ENCODE measurements at places on chromosomes 1 and 21. TPM values are rescaled to one million over a fixed set of nuclear protein-coding genes. Genes with fewer than 3 reads are reported as not detected.

Gene GJA5
- polyA plus RNA-seq = 16.2 TPM

GRCh38 chr21:25350056-25350455 is 257.2 kb downstream of the MRPL39 start:
- no peak for DNase-seq

DNA sequence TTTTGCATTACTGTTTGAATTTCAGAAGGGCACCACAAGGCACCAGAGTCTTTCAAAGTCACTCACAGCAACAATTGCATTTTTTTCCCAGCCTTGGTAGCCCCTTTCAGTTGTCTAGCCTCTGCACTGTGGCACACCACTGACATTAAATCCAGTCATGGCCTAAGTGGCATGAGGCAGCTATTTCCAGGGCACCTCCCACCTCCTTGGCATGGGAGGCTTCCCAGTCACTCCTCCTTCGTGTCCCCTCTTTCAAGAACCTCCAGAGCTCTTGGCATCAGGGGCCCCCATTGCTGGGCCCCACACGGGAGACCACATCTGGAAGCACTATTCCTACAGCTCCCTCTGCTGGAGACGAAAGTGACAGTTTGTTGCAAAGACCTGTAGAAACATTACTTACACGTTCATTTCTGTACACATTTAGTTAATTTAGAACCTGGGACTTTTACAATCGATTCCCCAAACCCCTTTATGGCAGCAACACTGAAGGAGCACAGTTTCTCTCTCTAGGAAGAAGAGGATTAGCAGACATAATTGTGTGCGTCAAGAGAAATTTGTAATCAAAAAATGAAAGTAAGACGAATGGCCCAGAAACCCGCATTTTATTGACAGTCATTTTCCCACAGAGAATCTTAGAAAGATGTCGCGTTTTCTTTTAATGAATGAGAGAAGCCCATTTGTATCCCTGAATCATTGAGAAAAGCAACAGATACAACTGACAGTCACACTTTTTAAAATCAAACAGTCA is 5.7 kb upstream of the CHD5 start:
- no peak for DNase-seq

DNA sequence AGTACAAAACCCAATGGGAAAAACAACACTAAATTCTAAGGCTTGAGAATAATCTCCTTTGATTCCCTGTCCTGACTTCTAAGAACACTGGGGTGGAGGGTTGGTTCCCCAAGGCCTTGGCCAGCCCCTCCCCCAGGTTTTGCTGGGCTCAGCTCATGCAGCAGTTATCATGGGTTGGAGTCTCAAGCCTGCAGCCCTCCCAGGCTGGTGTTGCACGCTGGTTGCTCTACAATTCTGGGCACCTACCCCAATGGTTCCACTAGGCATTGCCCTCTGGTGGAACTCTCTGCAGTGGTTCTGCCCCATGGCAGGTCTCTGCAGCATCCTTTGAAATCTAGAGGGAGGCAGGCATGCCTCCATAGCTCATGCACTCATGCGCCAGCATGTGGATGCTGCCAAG is 184.4 kb upstream of the PALMD start:
- no peak for DNase-seq

Gene F5
- 5.2 TPM for polyA plus RNA-seq

DNA sequence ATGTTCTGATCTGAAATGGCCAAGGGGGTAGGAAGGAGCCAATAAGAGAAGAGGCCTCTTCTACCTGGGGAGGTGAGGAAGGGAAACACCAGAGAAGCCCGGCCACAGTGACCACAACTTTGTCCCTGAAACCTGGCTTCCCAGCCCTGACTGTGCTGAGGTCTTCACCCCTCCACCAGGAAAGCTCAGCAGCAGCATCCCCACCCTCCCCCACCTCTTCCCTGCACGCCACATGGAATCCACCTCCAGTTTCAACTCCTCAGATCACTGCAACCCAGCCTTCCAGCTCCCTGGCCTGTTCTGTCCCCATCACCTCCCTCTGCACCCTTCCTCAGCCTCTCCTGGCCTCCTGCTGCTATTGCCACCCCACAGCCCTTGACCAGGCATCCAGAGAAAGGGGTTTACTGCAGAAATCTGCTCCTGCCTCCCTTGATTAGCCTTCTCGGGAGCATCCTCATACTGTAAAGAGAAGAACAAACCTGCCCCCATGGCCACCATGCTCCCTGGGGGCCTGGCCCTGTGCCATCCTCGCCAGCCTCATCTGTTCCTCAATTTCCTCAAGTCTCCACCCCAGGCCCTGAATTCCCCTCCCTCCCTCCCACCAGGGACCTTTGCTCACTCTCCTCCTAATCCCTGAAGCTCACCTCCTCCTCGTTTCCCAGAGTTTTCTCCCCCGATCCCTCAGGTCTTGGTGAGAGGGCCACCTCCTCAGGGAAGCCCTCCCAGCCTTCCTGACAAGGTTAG is 450.9 kb downstream of the MATN1 start:
- no peak for DNase-seq

- DNase-seq = no peak
Measured at GRCh38 chr1:98102345-98103030, 181.7 kb upstream of the DPYD start.

Gene KCNK1
- 5.9 TPM for polyA plus RNA-seq

DNA sequence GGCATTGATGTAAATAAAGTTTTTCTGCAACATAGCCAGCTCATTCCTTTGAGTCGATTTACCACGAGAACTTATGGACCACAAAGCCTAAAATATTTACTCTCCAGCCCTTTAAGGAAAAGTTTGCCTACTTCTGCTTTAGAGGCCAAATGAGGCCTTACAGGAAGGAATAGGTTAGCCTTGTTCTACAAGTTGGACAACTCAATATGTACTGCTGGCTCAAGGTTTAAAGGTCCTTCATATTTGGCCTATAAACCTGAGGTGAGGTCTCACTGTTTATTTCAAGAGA is 144.5 kb upstream of the DNAH14 start:
- DNase-seq = no peak

Gene RAB25
- 47.6 TPM for polyA plus RNA-seq

DNA sequence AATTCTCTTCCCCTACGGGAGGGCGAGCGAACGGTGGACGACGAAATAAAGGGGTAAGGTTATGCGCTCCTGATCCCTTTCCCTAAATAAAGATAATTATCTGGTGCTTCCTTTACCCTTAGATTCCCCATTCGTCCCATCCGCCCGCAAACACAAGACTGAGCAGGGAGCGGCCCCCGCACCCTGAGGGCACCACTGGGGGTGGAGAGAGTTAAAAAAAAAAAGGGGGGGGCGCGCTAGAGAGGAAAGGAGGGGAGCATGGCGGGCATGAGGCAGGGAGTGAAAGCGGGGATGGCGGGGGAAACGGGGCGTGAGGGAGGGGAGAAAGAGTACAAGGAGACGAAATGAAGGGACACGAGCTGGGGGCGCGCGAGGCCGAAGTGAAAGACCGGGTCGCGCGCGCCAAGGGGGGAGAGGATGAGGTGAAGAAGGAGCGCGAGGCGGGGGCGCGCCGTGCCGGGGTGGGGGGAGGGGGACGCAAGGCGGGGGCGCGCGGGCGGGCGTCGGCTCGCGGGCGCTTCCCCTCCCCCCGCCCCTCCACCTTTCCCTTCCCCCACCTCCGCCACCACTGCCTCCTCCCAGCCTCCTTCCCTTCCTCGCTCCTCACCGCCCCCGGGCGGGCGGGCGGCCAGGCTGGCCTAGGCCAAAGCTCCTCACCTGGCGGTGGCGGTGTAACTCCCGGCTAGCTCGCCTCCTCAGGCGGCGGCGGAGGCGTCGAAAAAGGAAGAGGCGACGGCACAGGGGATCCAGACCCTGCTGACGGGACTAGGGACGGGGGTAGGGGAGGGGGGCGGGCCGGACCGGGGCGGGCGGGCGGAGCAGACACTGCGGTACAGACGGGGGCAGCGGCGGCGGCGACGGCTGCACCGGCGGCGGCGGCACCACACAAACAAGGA is 448 bp downstream of the GATAD2B start:
- no peak for DNase-seq

Gene IRF6
- polyA plus RNA-seq = 15.8 TPM

GRCh38 chr1:152972196-152972886 is 1.9 kb downstream of the SPRR4 start:
- DNase-seq = no peak

GRCh38 chr1:213003256-213003655 is 12.4 kb downstream of the ANGEL2 start:
- no peak for DNase-seq

DNA sequence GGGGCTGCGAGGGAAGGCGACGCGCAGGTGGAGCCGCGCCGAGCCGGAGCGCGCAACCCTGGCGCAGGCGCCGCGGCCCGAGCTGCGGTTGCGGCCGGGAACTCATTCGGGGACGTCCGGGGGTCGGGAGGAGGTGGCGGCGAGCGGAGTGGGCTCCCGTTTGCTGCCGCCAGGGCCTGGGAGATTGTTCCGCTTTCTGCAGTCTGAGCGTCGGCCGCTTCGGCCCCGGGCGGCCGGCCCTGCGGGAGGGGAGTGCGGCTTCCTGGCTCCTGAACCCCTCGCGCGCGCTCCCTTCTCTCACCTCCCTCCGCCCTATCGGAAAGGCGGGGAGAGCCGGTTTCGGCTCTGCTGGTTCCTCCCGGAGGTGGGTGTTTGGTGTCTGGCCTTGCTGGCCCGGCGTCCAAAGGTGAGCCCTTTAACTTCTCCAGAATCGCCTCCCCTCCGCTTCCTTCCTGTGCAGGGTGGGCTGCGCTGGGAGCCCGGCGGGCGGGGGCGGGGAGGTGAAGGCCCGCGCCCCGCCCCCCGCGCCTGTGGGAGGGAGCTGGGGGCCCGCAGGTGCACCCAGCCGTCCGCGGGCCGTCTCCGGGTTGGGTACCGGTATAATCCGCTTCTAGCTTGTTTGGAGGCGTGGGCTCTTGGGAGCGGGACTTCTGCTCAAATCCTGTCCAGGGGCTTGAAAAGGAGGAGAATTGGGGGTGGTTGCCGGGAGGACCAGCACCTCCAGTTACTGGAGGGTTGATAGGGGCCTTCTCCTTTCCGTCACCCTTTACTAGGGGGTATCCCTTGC is 683 bp downstream of the LRRC8D start:
- DNase-seq = no peak

DNA sequence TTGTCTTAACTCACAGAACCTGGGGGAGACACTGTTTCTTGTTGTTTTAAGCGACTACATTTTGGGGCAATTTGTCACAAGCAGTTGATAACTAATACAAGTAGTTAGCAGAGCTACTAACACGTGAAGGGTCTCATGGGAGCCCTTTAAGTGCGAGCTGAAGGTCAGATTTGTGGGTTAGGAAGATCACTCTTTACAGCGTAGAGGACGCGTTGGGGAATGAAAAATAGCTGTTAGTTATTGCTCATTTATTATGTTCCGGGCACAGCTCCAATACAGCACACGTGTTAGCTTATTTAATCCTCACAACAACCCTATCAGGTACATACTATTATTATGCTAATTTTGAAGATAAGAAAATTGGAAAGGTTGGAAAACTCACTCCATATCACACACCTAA is 95.9 kb downstream of the ACTL8 start:
- DNase-seq = no peak

GRCh38 chr1:205928317-205928716 is 14.9 kb downstream of the SLC26A9 start:
- no peak for DNase-seq

DNA sequence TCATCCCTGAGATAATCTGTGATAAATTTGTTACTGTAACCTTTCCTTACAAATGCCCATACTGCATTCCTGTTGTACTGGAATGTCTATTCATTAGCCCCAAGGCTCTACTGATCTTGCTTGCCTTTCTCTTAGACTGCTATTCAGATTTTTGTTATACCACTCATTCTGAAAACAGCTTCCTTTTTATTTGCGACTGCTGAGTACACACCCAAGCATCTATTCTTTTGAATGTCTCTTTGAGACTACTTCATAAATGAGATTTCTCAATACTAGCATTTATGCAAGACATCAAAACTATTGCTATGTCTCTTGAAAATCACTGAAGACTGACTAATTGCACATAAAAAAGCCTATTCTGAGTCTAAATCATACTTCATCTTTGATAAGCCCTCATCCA is 38.6 kb downstream of the DENND1B start:
- no peak for DNase-seq

Data from renal cortex interstitium (tissue), 15 donors.